ENCODE measurements at places on chromosomes 6 and 20. TPM values are rescaled to one million over a fixed set of nuclear protein-coding genes. Genes with fewer than 3 reads are reported as not detected.

DNA sequence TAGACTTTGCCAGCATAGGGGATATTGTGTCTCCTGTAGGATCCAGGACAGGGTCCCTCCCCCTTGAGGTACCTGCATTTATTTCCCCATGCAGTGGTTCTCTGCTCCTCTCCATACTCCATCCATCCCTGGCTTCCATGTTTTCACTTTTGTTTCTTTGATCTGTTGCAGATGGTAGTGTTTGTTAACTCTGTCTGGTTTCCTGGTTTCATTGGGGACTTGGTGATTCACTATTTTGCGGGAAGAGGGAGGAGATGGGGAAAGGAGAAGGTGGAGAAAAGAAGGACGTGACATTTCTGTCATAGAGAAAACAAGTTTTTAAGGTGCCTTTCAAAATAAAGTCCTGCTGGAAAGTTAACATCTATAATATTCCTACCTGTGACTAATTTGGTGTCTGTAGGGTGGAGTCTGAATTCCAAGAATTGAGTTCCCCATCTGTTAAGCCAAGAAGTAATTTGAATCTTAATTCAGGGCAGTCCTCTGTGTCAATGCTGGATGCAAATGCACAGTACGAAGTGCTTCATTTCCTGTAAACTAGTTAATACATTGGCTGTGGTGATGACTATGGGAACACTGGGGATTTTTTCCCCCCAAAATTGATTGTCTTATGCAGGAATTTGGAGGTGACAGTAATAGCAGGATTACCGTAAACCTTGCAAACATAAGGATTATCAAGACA is 6.9 kb upstream of the RNF144B start:
- no peak overlapping the region for H3K27ac ChIP-seq
- H3K36me3 ChIP-seq: no peaks in the 10 kb centered on the region
- H3K27me3 ChIP-seq: no peaks in the 10 kb centered on the region
- no peak overlapping the region for H3K4me3 ChIP-seq

- H3K27ac ChIP-seq: no peak overlapping the region
- H3K4me1 ChIP-seq: peaks cover 12% of the 10 kb centered on the region
- no peaks in the 10 kb centered on the region for H3K27me3 ChIP-seq
- no peaks in the 10 kb centered on the region for H3K36me3 ChIP-seq
These were observed 45.6 kb downstream of the TAF8 start for GRCh38 chr6:42095776-42096541.

DNA sequence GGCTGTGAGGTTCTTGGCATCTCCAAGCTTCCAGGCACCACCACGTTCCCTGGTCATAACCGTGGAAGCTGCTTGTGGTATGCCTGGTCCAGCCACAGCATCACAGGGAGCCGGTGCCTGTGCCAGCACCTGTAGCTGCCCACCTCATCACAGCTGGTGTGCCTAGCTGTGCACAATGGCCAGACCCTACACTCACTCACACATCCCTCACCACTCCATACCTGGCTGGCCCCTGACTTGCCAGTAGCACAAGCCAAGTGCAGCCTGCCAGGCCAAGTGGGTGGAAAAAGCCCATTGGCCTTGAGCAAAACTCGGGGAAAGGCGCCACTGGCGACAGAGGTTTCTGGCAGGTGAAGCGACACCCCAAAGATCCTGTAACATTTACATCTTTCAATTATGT is 192.3 kb upstream of the MANEA start:
- no peaks in the 10 kb centered on the region for H3K27me3 ChIP-seq
- no peak overlapping the region for H3K4me3 ChIP-seq
- no peak overlapping the region for H3K27ac ChIP-seq
- no peak for DNase-seq
- no peaks in the 10 kb centered on the region for H3K36me3 ChIP-seq

DNA sequence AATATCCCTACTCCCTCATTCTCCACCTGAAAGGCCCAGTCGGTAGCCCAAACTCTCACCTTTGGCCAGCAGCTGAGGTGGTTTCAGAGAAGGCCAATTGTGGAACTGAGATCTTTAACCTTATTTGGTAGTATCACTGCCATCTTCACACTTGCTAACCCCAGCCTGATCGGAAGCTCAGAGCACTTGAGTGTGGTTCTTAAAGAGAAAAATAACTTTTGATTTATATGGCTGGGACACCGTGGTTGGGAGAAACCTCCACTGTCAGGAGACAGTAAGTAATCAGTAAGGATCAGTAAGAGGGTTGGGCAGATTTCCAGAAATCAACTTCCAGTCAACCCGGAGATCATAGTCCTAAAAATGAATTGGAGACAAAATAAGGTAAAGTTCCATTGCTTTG is 22.8 kb upstream of the PRSS16 start:
- no peak for DNase-seq
- H3K27me3 ChIP-seq: no peaks in the 10 kb centered on the region
- H3K4me1 ChIP-seq: no peaks in the 10 kb centered on the region
- H3K36me3 ChIP-seq: no peaks in the 10 kb centered on the region
- H3K27ac ChIP-seq: no peak overlapping the region

DNA sequence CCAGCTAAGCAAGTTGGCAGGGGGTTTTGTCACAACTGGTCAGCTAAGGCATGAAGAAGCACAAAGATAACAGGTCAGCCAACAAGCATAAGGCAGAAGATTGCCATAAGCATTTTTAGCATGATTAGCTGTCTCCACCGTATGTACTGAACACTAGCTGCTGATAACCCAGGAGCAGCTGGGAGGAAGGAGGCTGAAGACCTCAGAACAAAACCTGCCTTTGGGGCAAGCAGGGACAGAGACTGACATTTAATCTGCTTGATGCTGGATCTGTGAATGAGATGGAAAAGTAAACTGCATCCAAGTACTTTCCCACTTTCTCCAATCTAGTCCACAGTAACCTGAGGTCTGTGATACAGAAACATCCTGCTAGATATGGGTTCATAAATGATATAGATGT is 353.0 kb upstream of the MAP3K7 start:
- H3K4me3 ChIP-seq: no peak overlapping the region
- no peaks in the 10 kb centered on the region for H3K27me3 ChIP-seq
- no peak for DNase-seq
- no peak overlapping the region for H3K27ac ChIP-seq

Gene PI3
- total RNA-seq: 5.9 TPM

Gene PREX1
- total RNA-seq: 53.1 TPM

Gene HLA-DRB1
- total RNA-seq: 44.2 TPM
